ENCODE measurements at places on chromosomes 6 and 20.

- no peak for DNase-seq
These were observed 21.5 kb upstream of the HS3ST5 start for GRCh38 chr6:114364301-114364700.

GRCh38 chr6:25627001-25627400 lies 25.0 kb upstream of the SCGN start:
- no peak for DNase-seq

DNA sequence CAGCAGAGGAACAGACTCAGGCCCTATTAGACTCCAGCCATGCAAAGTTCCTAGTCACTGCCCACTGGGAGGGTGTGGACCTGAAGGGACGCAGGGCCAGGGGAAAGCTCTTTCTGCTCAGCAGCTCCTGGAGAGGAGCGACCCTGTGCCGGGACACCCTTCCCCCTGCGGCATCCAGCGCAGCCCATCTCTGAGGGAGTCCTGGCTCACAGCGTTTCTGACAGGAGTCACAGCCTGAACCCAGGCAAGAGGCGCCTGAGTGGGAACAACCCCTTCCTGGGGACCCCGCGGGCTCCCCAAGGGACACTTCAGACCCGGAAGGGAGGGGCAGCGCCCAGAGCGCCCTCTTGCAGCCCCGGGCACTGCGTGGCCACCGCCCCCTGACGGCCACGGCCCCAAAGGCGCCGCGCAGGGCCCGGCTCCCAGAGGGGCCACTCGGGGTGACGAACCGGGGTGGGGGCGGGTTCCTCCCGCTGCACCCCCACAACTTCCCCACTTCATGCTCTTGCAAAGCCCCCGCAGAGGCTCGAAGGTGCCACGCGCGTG lies 862 bp downstream of the UCKL1 start:
- DNase-seq, result no peak

- no peak for DNase-seq
These were observed 72.2 kb downstream of the UST start for GRCh38 chr6:148818939-148819575.

- DNase-seq, result no peak
These were observed 216.1 kb upstream of the SGK1 start for GRCh38 chr6:134533991-134534390.

- no peak for DNase-seq
These were observed 13.0 kb downstream of the GNAS-AS1 start for GRCh38 chr20:58837717-58838116.

DNA sequence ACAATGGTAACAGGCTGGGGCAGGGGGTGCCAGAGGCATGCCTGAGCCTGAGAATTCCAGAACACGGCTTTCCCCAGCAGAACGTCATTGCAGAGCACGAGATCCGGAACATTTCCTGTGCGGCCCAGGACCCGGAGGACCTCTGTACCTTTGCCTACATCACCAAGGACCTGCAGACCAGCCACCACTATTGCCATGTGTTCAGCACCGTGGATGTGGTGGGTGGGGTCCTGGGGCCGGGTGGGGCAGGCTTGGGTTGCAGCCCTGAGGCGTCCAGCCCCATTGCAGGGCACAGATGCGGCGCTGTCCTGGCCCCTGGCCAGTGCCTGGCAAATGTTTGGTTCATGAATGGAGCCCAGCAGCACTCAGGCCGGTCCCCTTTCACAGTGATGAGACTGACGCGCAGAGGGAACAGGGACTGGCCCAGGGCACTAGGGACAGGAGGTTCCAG lies 57.1 kb downstream of the TCP11 start:
- no peak for DNase-seq

- no peak for DNase-seq
These were observed 4.1 kb downstream of the CNBD2 start for GRCh38 chr20:35972462-35972861.

- no peak for DNase-seq
These were observed 4.6 kb upstream of the SOX18 start for GRCh38 chr20:64053841-64054661.

DNA sequence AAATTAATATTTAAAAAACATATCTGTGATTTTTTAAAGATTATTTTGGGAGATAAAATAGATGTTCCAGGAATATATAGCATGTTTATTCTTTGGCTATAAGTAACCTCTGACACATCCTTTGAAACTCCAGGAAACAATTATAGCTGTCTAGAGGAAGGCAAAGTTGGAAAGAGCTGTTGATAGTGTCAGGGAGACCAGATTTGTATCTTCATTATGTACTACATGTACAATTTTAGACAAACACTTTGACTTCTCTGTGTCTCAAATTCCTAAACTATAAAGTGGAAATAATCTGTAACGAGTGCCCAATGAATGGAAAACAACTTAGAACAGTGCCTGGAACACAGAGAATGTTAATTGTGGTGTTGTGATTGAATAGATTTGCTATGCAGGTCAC lies 25.6 kb upstream of the ADGRG6 start:
- no peak for DNase-seq

DNA sequence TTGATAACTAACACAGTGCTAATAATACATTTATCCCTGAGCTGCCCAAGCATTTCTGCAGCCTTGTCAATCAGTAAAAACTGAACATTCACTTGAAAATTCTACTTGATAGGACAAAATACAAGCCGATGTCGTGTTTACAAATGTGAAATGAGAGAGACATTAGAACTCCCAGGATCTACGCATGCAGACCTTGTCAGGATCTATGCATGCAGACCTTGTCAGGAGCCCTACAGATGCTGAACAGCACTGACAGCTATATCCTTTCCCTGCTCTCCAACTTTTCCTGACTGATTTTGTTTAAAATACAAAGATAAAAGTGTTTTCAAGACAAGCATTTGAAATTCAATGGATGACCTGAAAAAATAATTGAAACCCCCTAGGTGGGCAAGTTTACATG lies 28.9 kb downstream of the INSM1 start:
- DNase-seq, result no peak

DNA sequence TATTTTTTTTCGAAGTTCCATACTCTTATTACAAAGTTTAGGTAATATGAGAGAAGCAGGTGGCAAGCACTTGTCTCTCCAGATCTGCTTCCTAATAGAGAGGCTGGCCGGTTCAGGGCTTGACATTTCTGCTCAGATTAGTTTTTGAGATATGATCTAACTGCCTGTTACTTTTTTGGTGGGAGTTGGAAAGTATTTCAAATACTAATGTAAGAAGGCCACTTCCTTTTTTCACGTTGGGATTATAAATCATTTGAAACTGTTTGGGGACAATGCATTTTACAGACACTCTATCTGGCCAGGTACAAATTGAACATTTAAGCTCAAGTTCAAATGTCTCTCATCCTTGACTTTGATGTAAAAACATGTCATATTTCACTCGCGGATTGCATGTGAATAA lies 222.1 kb upstream of the SULF2 start:
- DNase-seq, result no peak

GRCh38 chr20:41733151-41733550 lies 115.0 kb upstream of the CHD6 start:
- DNase-seq, result no peak

DNA sequence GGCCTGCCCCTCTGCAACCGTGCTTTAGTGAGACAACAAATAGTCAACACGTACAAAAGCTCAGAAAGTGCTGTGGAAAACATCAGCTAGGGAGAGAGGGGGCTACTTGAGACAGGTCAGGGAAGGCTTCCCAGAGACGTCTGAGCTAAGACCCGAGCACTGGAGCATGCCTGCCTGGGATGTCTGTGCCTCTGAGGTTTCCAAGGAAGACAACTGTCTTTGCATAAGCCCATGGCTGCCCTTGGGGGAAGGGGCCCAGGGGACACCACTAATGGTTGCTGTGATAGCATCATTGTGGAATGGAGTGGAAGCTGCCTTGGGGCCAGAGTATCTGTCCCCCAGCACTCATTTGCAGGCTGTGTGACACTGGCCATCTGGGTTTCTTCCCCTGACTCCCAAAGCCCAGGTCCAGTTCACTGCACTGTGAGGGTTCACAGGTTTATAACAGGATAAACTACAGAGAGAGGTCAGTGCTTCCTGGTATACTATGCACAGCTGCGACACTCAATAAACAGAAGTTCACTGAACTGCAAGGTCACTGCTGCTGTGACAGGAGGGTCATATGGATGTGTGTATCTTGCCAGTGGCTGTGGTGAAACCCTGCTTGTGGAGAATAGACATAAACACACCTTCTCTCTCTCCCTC lies 1.5 kb upstream of the ARFGEF2 start:
- no peak for DNase-seq

- DNase-seq, result no peak
These were observed 650 bp upstream of the CD2AP start for GRCh38 chr6:47476781-47477496.

DNA sequence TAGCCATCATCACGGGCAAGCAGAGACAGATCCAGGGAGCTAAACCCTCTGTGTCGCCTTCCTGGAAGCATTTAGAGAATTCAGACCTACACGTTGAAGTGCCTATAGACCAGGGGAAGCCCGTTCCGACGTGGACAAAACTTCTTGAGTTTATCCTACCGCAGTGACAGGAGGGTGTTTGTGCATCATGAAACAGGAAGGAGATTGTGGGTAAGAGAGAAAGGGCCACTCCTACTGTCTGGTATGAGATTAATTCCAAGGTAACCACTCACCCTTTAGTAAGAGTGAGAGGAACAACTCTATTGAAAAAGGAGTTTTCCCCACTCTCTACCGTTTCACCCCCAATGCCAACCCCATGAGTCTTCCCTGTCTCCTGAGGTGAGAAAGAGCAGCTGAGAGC lies 133.7 kb downstream of the TFAP2C start:
- no peak for DNase-seq

- DNase-seq, result no peak
These were observed 67.1 kb downstream of the REPS1 start for GRCh38 chr6:138920906-138921305.

DNA sequence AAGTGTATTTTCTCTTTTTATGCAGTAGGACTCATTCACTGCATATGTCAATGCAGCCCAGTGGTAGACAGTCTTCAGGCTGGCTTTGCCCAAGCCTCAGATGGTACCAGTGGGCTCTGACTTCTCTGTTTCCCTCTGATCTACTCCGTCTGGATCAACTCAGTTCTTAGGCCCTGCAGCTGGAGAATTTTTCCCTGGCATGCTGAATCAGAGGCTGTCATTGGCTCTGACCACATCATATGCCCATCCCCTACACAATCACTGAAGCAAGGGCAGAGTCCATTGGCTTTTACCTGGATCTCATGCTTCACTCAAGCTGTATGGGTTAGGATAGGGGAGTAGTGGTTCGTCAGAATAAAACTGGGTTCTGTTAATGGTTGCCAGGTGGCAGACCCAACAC lies 57.8 kb downstream of the KIZ start:
- no peak for DNase-seq

Data from cerebellar nuclear complex (tissue), 1 donor.